ENCODE measurements at places on chromosomes 11 and 22.
A peak's percentile ranks its signal among the peaks of the same experiment; 100 is the strongest.

GRCh38 chr11:132595711-132596134 is 936.6 kb downstream of the OPCML start:
- DNase-seq, result peak; percentile 62

DNA sequence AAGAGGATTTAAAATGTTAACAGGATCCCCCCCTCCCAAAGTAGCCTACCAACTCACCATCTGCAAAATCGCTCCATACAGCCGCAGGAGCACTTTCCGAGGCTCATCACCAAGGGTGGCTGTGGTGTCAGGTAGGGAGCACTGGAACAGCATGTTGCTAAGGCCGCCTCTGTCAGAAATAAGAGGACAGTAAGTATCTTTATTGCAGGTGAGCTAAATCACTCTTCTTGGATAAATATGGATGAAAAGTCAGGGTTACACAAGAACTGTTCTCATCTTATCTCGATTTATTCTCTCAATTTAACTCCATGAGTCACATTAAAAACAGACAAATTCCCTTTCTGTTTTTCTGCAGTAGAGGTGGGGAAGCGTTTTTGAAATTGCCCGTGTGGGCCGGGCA is 24.2 kb downstream of the CHKA start:
- DNase-seq, result no peak

DNA sequence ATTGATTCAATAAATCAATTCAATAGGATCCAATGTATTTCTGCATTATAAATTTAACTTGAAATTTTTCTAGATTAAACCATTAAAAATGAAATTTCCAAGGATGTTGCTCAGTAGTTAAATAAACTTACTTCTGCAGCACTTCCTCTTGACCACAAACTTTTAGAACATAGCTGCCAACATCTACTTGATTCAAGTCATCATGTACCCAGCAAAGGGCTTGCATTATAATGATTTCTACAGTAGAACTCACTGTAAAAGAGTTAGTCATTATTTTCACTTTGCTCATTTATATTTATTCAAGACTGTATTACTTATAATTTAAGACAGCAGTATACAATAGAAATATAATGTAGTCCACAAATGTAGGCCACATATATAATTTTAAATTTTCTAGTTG is 59.2 kb downstream of the PIK3C2A start:
- no peak for DNase-seq

- no peak for DNase-seq
Measured at GRCh38 chr11:121964591-121964990, 151.4 kb downstream of the BLID start.

DNA sequence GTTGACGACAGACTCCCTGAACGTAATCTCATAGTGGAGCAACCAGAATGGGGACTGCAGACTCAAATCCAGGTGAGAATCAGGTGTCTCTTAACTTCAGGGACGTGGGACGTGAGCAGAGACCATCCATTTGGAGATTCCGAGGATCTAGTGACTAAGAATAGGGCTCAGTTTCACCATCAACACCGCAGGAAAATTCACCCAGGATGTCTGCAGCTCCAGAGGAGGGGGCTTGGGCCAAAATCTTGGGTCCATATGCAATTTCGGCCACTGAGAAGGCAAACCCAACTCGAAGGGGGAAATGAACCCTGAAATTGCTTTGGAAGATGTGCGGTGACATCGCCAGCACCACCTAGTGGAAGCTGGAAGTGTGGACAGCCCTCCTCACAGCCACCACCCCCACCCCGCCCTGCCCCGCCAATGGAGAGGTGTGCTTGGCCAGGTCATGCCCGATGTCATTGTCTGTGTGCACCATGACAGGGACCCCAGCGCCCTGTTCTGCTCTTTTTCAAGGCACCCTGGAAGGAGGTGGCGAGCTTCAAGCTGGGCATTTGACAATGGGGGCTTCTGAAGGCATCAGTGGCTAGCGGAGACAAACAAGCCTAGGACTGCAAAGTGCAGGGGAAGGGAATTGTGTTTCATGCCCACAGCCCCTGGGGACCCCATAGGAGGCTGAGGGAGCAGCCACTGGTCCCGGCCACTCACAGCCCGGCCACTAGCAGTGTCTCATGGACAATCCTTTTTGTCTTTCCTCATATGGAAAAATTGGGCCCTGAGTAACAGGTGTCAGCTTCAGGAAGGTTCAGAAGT is 24.8 kb downstream of the APOL1 start:
- DNase-seq, result peak; percentile 18

DNA sequence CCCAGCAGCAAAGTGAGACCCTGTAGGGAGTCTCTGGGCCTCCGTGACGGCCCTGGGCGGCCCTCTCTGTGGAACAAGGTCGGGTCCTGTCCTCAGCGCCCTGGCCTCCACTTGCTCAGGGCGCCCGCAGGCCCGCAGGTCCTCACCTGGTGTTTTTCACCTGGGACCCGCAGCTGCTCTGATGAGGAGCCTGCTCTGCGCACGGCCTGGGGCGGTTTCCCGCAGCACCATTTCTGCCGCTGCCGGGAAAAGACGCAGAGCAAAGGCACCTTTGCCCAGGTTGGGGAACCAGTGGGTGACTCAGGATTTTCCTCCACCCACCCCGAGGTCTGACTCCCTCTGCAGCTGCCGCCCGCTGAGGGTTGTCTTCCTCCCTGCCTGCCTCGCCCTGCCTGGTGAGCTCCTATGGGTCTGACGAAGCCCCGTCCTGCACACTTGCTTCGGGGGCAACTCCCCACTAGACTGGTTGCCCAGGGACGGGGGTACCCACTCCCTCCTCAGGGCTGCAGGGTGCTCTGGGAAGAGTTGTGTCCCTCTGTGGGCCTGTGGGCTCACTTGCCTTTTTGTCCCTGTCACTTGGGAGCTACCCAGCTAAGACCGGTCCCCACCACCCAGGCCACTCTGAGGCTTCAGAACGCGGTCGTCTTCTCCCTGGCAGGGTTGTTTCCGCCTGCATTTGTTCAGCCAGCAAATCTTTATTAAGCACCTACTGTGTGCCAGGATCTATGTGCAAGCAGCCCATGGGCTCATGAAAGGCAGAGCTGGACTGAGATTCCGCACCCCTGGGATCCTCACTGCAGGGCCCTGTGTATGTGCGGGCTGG is 89.5 kb downstream of the KCNQ1 start:
- DNase-seq, result no peak

- DNase-seq, result no peak
Measured at GRCh38 chr11:125327518-125328224, 163.1 kb downstream of the PKNOX2 start.

DNA sequence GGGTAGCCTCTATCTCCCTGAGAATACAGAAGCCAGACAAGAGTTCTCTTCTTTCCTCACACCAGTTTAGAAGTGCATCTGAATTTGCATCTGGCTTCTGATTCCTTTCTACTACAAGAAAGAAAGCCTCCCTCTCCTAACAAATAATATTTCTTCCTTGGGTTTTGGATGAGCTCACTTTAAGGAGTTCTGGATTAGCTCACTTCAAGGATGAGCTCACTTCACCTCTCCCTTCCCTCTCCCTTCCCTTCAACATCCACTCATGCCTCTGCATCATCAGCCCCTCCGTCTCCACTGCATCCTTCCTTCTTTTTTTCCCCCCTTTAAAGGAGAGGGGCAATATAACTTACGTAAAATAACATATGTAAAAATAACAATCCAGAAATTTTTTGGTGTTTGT is 1.6 kb upstream of the MTNR1B start:
- no peak for DNase-seq

GRCh38 chr11:67267188-67268080 is 1.2 kb downstream of the GRK2 start:
- no peak for DNase-seq

DNA sequence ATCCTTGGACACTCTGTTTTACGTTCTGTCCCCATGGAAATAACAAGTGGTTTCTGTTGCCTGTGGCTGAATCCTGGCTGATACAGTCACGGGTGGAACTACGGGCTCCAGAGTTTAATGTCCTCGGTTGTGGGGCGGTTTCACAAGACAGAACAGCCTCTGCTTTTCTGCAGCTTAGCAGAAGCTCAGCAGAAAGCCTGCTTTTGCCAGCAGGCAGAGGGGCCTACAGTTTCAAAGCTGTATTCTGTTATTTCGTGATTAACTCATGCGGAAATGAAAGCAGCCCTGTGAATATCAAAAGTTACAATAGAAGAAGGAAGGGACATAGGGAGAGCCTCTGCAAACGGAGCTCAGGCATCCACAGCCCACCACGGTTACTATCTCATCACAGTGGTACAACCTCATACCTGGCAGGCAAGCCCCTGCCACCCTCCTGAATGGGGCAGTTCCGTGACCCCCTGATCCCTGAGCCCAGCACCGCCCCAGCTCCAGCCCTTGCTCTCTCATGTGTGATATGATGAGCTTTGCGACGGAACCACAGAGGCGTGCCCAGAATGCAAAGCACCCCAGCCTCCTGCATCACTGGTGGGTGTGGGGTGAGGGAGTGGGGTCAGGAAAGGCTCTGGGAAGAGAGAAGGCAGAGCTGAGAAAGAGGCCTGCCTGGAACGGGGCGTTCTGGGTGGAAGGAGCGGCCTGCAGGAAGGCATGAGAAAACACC is 360.6 kb downstream of the BRD1 start:
- DNase-seq, result no peak

DNA sequence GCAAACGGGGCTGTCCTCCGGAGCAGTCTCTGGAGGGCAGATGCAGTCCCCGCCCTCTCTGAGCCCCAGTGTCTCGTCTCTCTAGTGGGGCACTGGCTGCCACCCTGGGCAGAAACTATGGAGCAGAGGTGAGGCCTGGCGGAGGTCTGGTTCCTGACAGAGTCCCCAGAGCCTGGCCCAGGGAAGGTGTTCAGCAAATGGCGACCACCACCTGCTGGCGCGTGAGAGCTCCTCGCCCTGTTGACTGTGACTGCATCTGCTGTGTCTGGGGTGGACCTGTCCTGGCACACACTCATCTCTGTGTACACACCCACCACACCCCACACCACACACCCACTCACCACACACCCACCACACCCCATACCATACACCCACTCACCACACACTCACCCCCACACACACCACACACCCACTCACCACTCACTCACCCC is 18.3 kb upstream of the TTLL12 start:
- no peak for DNase-seq

Measured in NCI-H345 (cell line).